ENCODE measurements at places on chromosomes 1 and 21. TPM values are rescaled to one million over a fixed set of nuclear protein-coding genes. Genes with fewer than 3 reads are reported as not detected.

Gene TMEM81
- 5.4 TPM for polyA plus RNA-seq

Gene TNFAIP8L2
- 58.8 TPM for polyA plus RNA-seq

Gene LHX8
- polyA plus RNA-seq, result not detected

Gene IGSF9
- 0.80 TPM for polyA plus RNA-seq

Gene FCMR
- polyA plus RNA-seq, result 165 TPM

Gene OR6K6
- polyA plus RNA-seq, result not detected

Gene F13B
- polyA plus RNA-seq, result not detected

Gene ZNF670
- polyA plus RNA-seq, result 2.3 TPM

Gene SYT6
- not detected for polyA plus RNA-seq

Gene CSMD2
- 0.22 TPM for polyA plus RNA-seq

Gene HCRTR1
- not detected for polyA plus RNA-seq

Gene USP21
- 17.9 TPM for polyA plus RNA-seq

Gene CAMK2N1
- polyA plus RNA-seq, result 4.9 TPM

Gene TMIGD3
- polyA plus RNA-seq, result 6.2 TPM

Gene CNR2
- polyA plus RNA-seq, result 18.2 TPM

Gene APOBEC4
- not detected for polyA plus RNA-seq

Gene RNF186
- 0.07 TPM for polyA plus RNA-seq

Gene CHTOP
- 58.1 TPM for polyA plus RNA-seq

Gene JMJD4
- 17.2 TPM for polyA plus RNA-seq

Gene CHRM3
- 0.32 TPM for polyA plus RNA-seq

Gene PYHIN1
- polyA plus RNA-seq, result 3.9 TPM

Gene ATP6V1G3
- not detected for polyA plus RNA-seq

Gene NR1I3
- not detected for polyA plus RNA-seq

Gene PHLDA3
- 8.7 TPM for polyA plus RNA-seq

Gene FCRL6
- 1.0 TPM for polyA plus RNA-seq

Gene SGIP1
- 0.13 TPM for polyA plus RNA-seq

Gene BCAR3
- 3.5 TPM for polyA plus RNA-seq

Gene KHDC4
- polyA plus RNA-seq, result 29.3 TPM

Gene PGBD2
- polyA plus RNA-seq, result 7.2 TPM

Gene NUP210L
- polyA plus RNA-seq, result not detected

Gene ADAMTS1
- 7.8 TPM for polyA plus RNA-seq

Gene VWA5B1
- polyA plus RNA-seq, result not detected

Gene CD101
- polyA plus RNA-seq, result 7.6 TPM

Gene CLCA2
- 0.02 TPM for polyA plus RNA-seq

Gene ATP5PB
- polyA plus RNA-seq, result 204 TPM

Gene POU2F1
- 1.8 TPM for polyA plus RNA-seq

Gene MMEL1
- polyA plus RNA-seq, result 2.5 TPM

Gene HES3
- not detected for polyA plus RNA-seq

Gene PPIAL4G
- polyA plus RNA-seq, result 0.06 TPM

Gene TMEM200B
- polyA plus RNA-seq, result 0.98 TPM

Gene EFNA3
- polyA plus RNA-seq, result 2.0 TPM

Gene DISP1
- 1.5 TPM for polyA plus RNA-seq

Gene LENEP
- polyA plus RNA-seq, result not detected

Gene CA6
- 0.11 TPM for polyA plus RNA-seq

Gene S100A14
- polyA plus RNA-seq, result 2.0 TPM

Gene NOS1AP
- not detected for polyA plus RNA-seq

Gene FCRLB
- polyA plus RNA-seq, result 2.5 TPM

Gene SELENBP1
- polyA plus RNA-seq, result 47.5 TPM

Gene OPRD1
- polyA plus RNA-seq, result not detected

Gene EDARADD
- polyA plus RNA-seq, result 0.22 TPM

Gene GPX7
- 23.5 TPM for polyA plus RNA-seq

Gene TRIM62
- 3.9 TPM for polyA plus RNA-seq

Gene DIRAS3
- 1.9 TPM for polyA plus RNA-seq

Gene USP25
- polyA plus RNA-seq, result 9.4 TPM

Gene ALPL
- polyA plus RNA-seq, result 30.8 TPM

Gene CCDC24
- polyA plus RNA-seq, result 7.5 TPM

Gene UTS2
- polyA plus RNA-seq, result 0.71 TPM

Gene HRNR
- polyA plus RNA-seq, result not detected

Gene RNU1-3
- polyA plus RNA-seq, result not detected

Data from spleen (tissue), 13 donors.